ENCODE measurements at places on chromosomes 4 and X. TPM values are rescaled to one million over a fixed set of nuclear protein-coding genes. Genes with fewer than 3 reads are reported as not detected.

DNA sequence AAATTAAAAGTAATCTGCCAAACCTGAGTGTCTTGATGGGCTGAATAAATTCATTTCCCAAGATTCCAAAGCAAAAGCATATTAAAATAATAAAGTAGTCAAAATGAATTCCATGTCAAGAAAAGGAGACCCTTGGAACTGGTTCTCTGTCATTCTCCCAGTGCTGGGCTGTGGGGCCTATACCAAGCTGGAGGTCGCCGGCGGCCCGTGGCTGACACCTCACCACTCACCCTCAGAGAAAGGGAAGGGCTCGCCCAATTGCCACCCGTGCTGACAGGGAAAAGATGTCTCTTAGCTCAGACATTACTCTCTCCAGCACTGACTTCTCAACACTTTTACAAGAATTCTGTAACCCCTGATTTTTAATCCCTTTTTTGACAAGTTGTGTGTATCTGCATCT lies 51.7 kb downstream of the GATB start:
- DNase-seq = no peak

DNA sequence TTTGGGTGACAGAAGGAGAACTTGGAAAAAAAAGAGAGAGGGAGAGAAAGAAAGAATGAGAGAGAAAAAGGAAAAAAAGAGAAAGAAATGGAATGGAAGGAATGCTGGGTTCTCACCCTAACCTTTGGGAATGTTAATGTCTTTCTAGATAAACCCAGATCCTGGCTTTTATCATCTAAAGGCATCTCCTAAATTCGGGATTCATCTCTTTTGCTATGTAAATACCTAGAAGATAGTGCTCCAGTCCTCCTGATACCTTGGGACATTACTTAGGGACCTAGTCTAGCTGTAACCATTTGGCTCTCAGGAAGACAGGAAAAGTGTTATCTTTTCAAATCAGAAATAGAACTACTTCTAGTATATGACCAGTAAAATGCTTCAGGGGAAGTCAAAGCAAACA lies 15.8 kb upstream of the SPCS3 start:
- DNase-seq = no peak

- DNase-seq = peak; percentile 6
These were observed 12.8 kb downstream of the HOPX start for GRCh38 chr4:56668267-56668666.

DNA sequence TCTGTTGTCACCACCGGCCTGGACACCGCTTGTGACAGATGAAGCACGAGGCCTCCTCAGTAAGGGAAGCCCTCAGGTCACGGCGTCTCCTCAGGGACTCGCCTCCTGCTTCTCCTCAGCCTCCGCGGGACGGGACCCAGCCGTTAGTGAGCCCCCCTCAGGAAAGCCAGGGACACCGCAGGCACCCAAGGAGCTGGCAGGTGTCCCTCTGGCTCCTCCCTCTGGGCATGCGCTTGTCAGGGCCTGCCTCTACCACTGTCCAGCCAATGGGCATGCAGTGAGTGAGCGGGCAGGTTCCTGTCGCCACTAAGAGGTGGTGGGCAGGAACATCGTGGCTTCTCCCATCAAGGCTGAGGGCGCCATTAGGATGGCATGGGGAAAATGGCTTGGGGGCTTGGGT lies 23.5 kb upstream of the CT55 start:
- no peak for DNase-seq

DNA sequence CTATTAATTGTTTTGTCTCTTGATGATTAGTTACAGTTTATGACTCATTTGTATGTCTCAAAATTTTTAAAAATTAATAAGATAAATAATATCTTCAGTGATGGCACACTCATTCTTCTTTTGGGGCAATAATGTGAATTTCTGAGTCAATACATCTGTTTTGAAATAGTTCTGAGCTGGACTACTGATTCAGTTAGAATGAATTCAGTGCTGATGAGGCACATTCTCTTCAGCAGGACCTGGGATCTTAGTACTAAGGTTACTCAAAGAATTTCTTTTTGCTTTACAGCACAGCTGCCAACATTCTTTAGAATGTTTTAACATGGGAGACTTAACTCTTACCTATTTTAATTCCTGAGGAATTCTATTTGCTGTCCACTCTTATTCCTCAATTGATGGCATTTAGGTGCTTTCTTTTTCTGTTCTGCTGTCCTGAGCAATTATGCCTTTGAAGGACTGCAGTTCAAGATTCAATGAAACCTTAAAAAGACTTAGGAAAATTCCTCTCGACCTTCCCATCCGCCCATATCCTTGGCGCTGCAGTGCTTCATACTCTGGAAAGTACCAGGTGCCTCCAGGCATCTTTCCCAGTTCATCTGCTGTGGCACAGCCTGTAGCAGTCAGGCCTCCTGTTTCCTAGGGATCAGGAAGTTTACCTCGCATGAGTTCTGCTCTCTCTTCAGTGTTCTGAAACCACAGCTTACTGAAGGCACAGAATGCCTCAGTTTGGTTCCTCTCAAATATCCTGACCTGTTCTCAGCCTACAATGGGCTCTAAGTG lies 213.7 kb downstream of the FSTL5 start:
- DNase-seq = no peak

GRCh38 chr4:7649411-7649740 lies 214.6 kb upstream of the PSAPL1 start:
- DNase-seq = no peak

DNA sequence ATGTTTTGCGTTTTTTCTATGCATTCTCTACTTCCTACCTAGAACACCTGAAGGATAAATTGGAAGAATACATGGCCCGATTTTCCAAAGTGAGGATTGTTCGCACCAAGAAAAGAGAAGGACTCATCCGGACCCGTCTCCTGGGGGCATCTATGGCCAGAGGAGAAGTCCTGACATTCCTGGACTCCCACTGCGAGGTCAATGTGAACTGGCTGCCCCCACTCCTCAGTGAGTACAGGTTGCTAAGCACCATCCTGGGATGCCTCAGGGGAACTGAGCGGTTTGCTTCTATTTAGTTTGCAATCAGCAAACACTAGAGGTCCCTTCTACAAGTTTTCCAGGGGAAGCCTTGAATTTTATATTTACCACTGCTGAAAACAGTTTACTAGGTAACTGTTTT lies 359.3 kb upstream of the GALNT7 start:
- no peak for DNase-seq

DNA sequence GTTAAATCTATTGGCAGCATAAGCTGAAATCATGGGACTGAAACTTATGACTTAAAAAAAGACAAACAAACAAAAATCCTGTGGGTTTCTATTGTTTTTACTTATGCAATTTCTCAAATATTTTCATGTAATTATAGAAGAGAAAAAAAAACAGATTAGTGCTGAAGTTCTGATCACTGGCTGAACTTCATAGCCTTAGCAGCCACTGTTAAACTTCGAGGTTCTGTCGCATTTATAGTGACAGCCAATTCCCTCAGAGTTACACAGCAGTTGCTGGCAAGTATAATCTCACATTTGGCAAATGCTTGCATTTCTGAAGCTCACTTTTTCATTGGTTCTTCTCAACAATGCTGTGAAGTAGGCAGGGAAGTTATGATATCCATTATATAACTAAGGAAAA lies 748.9 kb upstream of the MAGEB2 start:
- no peak for DNase-seq

- no peak for DNase-seq
These were observed 122.0 kb downstream of the PCDH7 start for GRCh38 chr4:30842142-30842541.

DNA sequence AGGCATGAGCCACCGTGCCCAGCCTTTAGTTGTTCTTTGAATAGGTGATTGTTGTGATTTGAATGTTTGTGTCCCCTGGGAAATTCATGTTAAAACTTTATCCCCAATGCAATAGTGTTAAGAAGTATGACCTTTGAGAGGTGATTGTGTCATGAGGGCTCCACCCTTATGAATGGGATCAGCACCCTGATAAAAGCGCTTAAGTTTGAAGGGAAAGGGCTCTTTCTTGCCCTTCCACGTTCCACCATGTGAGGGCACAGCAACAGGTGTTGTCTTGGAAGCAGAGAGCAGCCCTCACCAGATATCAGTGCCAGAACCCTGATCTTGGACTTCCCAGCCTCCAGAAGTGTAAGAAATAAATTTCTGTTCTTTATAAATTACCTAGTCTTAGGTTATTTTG lies 33.7 kb upstream of the RP2 start:
- DNase-seq = no peak

DNA sequence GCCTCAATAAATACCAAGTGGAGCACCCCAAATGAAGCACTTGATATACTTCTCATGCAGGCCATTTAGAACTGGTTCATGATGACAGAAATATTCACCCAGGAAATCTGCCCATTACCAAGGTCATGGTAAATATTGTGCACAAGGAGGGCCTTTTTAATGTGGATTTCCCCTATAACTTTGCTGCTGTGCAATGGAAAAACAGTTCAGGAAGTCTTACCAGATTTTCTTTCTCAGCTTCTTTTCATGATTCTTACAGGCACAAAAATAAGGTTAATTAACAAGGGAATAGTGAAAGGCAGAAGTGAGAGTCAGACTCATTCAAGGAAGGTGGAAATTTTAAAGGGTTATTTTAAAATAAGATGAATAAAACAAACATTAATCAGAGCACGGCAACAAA lies 904.3 kb upstream of the GRIA3 start:
- DNase-seq = no peak

DNA sequence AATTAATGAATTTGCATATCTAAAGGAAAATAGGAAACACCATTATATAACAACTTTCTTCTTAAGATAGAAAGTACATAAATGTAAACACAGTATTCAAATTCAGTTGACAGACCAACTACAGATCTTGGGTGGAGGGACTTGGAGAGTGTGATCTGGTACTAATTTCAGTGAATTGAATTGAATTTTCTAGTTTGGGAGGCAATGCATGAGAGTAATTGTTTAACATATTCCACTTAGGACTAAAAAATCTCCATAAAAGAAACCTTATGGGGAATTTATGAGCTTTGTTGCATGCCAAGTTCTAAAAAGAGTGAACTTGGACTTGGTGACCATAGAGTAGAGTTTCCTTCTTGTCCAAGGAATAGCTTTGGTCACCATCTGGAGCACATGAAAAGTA lies 261.1 kb upstream of the TTC29 start:
- DNase-seq = no peak

- DNase-seq = no peak
These were observed 331.2 kb downstream of the PAPSS1 start for GRCh38 chr4:107388736-107389274.

GRCh38 chr4:156568484-156568883 lies 403.1 kb downstream of the PDGFC start:
- no peak for DNase-seq

DNA sequence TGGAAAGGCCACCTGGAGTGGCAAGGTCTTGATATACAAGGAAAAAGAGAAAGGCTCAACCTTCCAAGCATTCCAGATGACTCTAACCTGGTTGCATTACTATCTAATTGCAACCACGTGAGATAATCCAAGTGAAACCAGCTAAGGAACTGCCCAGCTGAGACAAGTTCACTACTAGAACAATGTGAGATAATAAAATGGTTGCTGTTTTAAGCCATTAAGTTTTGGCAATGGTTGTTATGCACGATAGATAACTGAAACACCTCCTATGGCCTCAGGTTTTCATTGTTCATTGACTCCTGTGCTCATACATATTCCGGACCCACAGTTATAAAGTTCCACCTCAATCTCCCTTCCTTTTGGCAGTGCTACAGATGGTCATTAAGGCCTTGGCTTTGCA lies 9.2 kb upstream of the CXorf66 start:
- DNase-seq = no peak

DNA sequence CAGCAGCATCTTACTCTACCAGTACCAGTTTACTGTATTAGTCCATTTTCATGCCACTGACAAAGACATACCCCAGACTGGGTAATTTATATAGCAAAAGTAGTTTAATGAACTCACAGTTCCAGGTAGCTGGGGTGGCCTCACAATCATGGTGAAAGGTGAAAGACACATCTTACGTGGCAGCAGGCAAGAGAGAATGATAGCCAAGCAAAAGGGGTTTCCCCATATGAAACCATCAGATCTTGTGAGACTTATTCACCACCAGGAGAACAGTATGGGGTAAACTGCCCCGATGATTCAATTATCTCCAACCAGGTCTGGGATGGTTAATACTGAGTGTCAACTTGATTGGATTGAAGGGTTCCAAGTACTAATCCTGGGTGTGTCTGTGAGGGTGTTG lies 69.3 kb downstream of the YIPF6 start:
- no peak for DNase-seq

DNA sequence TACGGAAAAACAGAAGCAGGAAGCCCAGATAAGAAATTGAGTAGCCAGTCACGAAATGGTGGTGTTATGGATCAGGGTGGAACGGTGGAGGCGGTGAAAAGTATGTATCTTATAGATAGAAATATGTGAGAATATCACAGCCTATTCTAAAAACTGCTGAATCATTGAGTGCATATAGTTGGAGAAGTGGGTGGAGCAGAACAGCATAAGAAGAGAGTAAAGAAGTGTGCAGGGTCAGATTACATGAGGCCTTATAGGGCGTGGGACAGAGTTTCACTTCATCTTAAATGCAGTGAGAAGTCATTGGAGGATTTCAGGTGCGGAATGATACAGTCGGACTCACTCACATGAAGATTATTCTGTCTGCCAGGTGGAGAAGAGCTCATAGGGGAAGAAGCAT lies 293.1 kb downstream of the TRIML1 start:
- DNase-seq = no peak

- no peak for DNase-seq
These were observed 268.1 kb downstream of the LAS1L start for GRCh38 chrX:65266482-65266881.

DNA sequence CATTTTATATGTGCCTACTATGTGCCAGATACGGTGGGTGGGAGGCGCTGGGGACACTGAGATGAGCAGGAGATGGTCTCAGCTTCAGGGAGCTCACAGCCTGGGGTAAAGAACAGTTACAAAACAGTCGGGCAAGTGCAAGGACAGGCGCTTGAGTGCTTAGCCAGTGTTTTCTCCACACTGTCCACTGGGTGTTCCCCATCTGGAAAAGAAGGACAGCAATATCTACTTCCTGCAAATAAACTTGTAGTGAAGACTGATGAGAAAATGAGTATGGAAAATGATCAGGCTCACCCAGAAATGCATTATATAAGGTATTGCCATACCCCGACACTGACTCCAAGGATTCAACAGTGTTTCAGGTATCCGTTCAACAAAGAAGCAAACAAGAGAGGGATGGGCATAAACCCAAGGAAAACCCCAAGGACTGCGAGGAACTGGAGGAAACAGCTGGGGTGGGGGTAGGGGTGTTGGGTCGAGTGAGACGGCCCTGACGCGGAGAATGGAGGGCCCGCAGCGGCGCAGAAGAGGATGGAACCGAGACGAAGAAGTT lies 835 bp downstream of the TMEM185A start:
- peak; percentile 15 for DNase-seq

DNA sequence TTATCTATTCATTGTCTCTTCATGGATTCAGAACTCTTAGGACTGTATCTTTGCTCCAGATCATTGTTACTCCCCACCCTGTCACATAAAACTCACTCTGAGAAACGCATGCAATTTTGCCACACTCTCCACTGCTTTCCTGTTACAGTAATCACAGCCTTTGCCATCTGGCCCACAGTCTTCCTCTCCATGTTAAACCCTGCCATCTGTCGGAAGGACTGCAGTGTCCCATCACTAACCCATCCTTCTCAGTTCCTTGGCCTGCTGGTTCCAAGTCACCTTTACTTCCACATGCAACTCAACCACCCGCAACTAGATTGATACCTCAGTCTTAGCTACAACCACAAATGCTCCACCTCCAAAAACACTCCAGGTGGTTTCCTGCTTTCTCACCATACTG lies 308.7 kb upstream of the FAM241A start:
- no peak for DNase-seq

Gene COL4A5
- polyA plus RNA-seq = 17.5 TPM

Gene UVSSA
- 4.5 TPM for polyA plus RNA-seq

Gene UGT2B10
- 0.12 TPM for polyA plus RNA-seq

Gene PROM1
- not detected for polyA plus RNA-seq

Gene ETDB
- not detected for polyA plus RNA-seq
